ENCODE measurements at places on chromosomes 7 and 10.

GRCh38 chr7:144050093-144050492 lies 1.3 kb downstream of the OR2A5 start:
- DNase-seq = no peak

DNA sequence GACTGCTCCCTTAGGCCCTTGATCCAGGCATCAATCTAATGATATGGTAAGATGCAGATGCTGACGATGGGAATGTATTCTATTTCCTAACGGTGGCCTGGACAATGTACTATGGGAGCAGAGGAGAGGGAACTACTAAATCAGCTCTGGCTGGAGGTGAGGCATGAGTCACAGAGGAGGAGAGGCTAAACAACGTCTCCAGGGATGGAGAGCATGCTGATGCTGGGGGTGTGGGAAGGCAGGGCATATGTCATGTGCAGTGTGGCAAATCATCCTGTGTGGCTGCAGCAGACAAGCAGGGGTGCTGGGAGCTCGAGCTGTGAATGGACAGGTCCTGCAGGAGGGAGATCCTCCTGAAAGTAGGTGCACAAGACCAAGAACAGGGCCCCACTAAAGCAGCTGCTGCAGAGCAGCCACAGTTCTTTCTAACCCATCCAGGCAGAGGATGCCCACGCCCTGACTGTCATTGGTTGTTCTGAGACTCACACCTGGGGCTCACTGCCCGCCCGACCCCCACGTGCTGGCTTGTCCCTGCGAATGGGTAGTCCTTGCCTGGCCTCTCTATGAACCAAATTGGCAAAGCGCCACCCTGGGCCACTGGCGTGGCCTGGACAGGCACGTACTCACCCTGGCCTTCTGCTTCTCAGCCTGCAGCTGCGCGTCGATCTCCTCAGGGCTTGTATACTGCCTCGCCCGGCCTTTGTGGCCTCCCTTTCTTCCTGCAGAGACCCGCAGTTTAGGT lies 4.0 kb downstream of the PDAP1 start:
- DNase-seq = no peak

DNA sequence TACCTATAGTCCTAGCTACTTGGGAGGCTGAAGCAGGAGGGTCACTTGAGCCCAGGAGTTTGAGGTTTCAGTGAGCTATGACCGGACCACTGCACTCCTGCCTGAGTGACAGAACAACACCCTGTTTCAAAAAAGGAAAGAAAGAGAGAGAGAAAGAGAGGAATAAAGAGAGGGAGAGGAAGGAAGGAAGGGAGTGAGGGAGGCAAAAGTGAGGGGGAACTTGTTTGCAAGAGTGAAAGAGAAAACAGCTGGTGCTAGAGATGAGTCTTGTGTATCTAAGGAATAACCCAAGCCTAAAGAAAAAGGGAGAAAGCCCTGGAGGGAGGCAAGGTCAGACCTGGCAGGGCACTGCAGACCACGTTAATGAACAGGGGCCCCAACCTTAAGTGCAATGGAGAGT lies 4.8 kb upstream of the NT5C2 start:
- no peak for DNase-seq

DNA sequence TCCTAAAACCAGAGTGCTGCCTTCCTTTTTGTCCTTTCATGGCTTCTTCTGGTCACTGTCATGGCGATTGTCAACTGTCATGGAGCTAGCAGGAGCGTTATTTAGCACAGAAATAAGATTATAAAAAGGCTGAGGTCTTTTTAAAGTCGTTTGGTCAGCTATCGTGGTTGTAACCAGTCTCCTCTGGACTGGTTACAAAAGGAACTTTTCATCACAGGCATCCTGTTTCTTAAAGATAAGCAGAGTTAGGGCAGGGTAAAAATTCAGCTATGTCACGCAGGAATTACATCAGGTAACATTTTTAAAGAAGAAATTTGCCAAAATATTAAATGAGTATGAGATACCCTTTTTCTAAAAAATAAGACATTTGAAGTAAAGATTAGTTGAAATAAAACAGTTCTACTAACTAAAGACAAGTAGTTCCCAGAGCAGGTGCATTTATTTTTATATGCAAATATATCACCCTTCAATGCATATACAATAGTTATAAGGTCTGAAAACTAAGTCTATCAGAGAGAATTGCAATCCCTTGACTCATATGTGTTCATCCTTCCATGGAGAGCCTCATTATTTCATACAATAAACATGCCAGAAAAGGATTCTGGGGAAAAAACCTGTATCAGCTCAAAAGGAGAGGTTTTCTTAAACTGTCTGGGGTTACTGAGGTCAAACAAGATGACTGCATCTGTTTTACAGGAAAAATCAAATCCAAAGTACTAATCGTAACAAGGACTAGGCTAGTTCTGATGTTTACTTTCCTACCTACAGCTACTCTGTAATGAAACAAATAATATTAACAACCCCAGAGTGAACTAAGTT lies 20.9 kb downstream of the FAM24A start:
- DNase-seq = no peak

DNA sequence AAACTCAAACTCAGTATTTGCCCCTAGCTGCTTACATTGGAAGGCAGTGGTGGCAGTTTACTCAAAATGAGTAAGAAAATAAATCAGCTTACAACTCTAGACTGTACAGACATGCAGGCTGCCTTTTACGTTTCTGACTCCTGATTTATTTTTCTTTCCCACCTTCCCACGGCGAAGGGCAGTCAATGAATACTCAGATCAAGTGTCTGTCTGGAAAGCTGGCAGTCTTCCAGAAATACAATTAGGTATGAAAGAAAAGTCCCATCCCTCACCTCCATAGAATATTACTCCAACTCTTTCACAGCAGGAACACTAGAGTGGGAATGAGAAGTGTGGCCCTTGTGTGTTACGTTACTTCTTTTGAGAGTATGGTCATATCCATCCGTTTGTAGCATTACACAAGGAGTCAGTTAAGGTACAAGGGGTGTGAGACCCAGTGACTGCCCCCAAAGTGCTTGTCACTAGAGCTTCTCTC lies 1.3 kb upstream of the PAPSS2 start:
- no peak for DNase-seq
